ENCODE measurements at places on chromosomes 5 and 9.

GRCh38 chr9:109408759-109409462, 88.1 kb upstream of the EPB41L4B start:
- no peak for DNase-seq

DNA sequence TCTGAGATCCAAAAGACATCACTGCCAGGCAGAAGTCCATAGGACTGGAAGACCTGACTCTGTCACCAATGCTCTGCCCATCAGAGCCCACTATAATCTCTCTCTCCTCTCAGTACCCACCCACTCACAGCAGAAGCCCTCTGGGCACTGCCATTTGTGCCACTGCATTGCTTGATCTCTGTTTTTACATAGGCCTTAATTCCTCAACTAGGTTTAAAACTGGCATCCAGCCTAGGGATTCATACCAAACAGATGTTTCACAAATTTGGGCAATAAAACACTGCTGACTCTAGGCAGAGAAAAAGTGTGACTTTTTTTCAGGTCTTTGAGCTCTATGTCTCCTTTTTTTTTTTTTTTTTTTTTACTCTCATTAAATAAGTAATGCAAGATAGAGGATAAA, 91.1 kb upstream of the RANBP3L start:
- DNase-seq = no peak

DNA sequence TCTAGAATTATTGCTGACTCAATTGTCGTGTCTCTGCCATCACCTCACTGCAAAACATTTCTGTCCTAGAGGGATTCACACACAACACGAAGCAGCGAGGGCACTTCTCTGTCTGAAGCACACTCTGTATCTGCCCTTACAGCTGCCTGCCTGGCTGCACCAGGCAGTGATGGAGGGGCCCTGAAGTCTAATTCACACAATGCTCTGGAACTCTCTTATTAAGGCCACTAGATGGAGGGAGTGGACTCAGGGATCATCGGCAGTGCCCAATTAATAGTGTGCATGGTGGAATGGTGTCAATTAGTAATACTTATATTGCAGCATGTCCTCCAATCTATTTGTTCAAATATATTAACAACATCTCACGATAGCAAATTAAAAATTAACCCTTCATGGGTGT, 157.5 kb upstream of the MAP1B start:
- no peak for DNase-seq

DNA sequence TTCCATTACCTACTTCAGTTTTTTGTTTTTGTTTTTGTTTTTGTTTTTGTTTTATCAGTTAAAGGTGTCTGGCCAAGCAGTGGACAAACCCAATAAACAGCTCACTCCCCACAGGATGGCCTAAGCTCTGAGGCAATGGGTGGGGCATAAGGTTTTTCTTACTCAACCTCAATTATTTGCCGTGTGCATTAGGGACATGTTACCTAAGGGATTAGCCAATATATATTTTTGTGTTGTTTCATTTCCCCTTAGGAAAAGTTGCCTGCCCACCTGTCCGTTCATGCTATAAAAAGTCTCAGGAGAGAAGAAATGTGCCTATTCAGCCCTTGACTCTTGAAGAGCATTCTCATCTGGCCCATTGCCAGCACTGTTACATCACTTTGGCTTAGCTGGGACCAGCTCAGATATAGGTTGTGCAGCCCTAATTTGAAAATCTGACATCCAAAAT, 7.3 kb downstream of the SH3RF2 start:
- no peak for DNase-seq

GRCh38 chr5:156339139-156339841, 12.3 kb downstream of the SGCD start:
- no peak for DNase-seq

Measured in T follicular helper cell (primary cell).